Endothelial cell of umbilical vein (primary cell): ENCODE measurements at places on chromosomes 1 and 21. TPM values are rescaled to one million over a fixed set of nuclear protein-coding genes. Genes with fewer than 3 reads are reported as not detected.

- H3K4me1 ChIP-seq, result peaks cover 12% of the 10 kb centered on the region
- H3K27me3 ChIP-seq, result no peaks in the 10 kb centered on the region
- no peak overlapping the region for H3K27ac ChIP-seq
- no peak overlapping the region for H3K4me3 ChIP-seq
Measured at GRCh38 chr1:101115112-101115511, 89.5 kb upstream of the DPH5 start.

DNA sequence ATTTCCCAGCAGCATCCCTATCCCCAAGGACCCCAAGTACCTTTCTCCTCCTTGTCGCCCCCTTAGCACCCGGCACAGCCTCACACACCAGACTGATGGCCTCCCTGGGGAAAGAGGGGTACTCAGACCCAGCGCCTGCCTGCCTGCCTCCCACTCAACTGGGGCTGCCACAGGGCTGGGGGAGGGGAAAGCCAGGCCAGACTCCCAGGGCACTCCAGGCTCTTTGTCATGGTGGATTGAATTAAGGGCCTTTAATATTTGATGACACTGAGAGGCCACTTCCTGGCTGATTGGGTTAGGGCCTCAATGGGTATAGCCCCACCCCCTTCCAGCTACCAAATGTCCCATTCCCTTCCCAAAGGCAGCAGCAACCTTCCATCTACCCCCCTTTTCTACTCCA is 1.8 kb downstream of the SHC1 start:
- DNase-seq, result no peak
- peak overlapping the region; percentile 99 for H3K27ac ChIP-seq
- peaks cover 66% of the 10 kb centered on the region for H3K4me1 ChIP-seq
- H3K4me3 ChIP-seq, result peak overlapping the region; percentile 78
- H3K27me3 ChIP-seq, result no peaks in the 10 kb centered on the region
- peaks cover 19% of the 10 kb centered on the region for H3K36me3 ChIP-seq

LCE1D gene
- total RNA-seq, result not detected in 2 replicates

- no peaks in the 10 kb centered on the region for H3K27me3 ChIP-seq
- no peaks in the 10 kb centered on the region for H3K36me3 ChIP-seq
- H3K27ac ChIP-seq, result no peak overlapping the region
- H3K4me3 ChIP-seq, result no peak overlapping the region
- DNase-seq, result no peak
- H3K4me1 ChIP-seq, result peaks cover 27% of the 10 kb centered on the region
Measured at GRCh38 chr1:1862905-1863547, 27.9 kb downstream of the GNB1 start.

- no peaks in the 10 kb centered on the region for H3K36me3 ChIP-seq
- no peak for DNase-seq
- H3K27me3 ChIP-seq, result no peaks in the 10 kb centered on the region
- H3K4me3 ChIP-seq, result no peak overlapping the region
- no peaks in the 10 kb centered on the region for H3K4me1 ChIP-seq
Measured at GRCh38 chr1:97567000-97567749, 353.7 kb downstream of the DPYD start.

DNA sequence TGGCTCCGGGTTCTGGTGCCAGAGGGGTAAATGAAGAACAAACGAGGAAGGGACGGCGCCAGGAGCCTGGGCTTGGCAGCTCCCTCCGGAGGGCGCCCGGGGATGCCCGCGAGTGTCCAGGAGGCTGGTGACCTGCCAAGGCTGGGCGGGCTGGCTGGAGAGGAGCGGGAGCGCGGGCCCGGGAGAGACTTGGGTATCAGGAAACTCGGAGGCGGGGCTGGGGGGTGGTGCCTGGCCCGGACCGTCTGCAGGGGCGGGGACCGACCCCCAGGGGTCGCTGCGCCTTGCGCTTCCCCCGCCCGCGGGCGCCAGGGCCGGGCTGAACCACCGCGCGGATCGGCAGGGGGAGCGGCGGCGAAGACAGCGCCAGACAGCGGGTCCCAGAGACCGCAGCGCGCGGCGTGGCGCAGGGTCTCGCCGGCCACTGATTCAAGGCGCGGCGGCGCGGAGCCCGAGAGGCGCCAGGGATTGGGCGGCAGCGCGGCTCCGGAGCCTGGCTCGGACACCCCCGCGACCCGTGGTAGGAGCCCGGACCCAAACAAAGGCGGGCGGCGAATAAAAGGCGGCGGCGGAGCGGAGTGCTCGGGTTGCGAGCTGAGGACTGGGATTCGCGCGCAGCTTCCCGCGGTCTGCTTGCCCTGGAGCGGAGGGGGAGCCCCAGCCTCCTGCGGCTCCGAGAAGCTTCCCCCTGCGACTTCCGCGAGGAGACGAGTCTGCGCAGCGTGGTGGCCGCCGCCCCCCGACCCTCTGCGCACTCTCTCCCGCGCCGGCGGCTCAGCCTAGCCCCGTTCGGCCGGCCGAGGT is at the start of gene DISP3:
TSS of gene DISP3 (plus strand) at position 585 of the 804 bp plus-strand sequence. CDS start 21,838 bp downstream, outside the sequence.
- H3K27ac ChIP-seq, result peak within 1 kb of the TSS; percentile 55
- H3K27me3 ChIP-seq, result peaks cover 3% of the 10 kb centered on the region
- H3K4me3 ChIP-seq, result peak within 1 kb of the TSS; percentile 53
- H3K4me1 ChIP-seq, result peaks cover 4% of the 10 kb centered on the region

DNA sequence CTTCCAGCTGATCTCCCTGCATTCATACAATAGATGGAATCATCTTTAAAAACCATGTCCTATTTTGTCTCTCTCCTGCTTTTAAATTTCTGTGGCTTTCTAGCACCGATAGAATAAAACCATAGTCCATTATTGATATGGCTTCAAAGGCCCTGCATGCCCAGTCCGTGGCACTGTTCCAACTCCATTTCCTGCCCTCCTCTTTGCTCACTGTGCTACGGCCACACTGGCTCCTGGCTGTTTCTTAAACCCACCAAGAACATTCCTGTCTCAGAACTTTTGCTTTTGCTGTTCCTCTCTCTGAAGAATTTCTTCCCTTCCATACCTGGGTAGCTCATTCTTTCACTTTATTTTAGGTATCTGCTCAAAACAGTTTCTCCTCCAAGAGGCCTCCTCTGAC is 7.2 kb downstream of the SLAMF1 start:
- peaks cover 9% of the 10 kb centered on the region for H3K4me1 ChIP-seq
- no peak overlapping the region for H3K27ac ChIP-seq
- no peaks in the 10 kb centered on the region for H3K27me3 ChIP-seq
- H3K36me3 ChIP-seq, result no peaks in the 10 kb centered on the region

COQ8A gene
- total RNA-seq, result 7.3 and 9.4 TPM in 2 replicates

NR0B2 gene
- total RNA-seq, result not detected in 2 replicates

ETNK2 gene
- 13.5 and 15.5 TPM in 2 replicates for total RNA-seq

DNA sequence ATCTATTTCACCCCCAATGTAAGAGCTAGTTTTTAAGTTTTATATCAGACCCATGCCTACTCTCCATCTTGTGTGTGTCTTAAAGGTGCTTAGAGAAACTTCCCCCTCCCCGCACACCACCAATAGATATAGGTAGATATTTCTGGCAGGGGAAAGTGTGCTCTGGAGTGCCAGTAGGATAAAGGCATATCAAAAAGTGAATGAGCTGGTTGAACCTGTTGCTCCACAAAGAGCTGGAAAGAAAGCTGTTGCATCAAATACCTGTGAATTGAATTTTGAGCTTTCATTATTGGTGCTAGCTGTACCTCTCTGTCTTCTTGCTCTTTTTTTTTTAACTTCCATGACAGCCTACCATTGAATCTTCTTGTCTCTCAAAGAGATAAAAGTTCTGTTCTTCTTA is 32.8 kb downstream of the ARID1A start:
- H3K4me3 ChIP-seq, result no peak overlapping the region
- H3K27me3 ChIP-seq, result no peaks in the 10 kb centered on the region
- DNase-seq, result no peak
- no peak overlapping the region for H3K27ac ChIP-seq

GRCh38 chr21:18917622-18918021 is 514.0 kb upstream of the TMPRSS15 start:
- H3K36me3 ChIP-seq, result no peaks in the 10 kb centered on the region
- DNase-seq, result no peak
- no peak overlapping the region for H3K4me3 ChIP-seq
- H3K27ac ChIP-seq, result no peak overlapping the region
- H3K4me1 ChIP-seq, result no peaks in the 10 kb centered on the region
- no peaks in the 10 kb centered on the region for H3K27me3 ChIP-seq

- H3K27me3 ChIP-seq, result no peaks in the 10 kb centered on the region
- no peaks in the 10 kb centered on the region for H3K36me3 ChIP-seq
- H3K4me1 ChIP-seq, result no peaks in the 10 kb centered on the region
- H3K4me3 ChIP-seq, result no peak overlapping the region
Measured at GRCh38 chr1:14345946-14346550, 252.4 kb upstream of the KAZN start.

FASLG gene
- not detected in 2 replicates for total RNA-seq

REN gene
- total RNA-seq, result not detected in 2 replicates

GRCh38 chr1:207867136-207868109 is 43.5 kb downstream of the CD34 start:
- H3K4me1 ChIP-seq, result peaks cover 22% of the 10 kb centered on the region
- peaks cover 15% of the 10 kb centered on the region for H3K36me3 ChIP-seq

- peaks cover 2% of the 10 kb centered on the region for H3K27me3 ChIP-seq
- no peaks in the 10 kb centered on the region for H3K36me3 ChIP-seq
- peaks cover 1% of the 10 kb centered on the region for H3K4me1 ChIP-seq
- H3K27ac ChIP-seq, result no peak overlapping the region
Measured at GRCh38 chr21:44840771-44841170, 22.9 kb upstream of the SUMO3 start.

DNA sequence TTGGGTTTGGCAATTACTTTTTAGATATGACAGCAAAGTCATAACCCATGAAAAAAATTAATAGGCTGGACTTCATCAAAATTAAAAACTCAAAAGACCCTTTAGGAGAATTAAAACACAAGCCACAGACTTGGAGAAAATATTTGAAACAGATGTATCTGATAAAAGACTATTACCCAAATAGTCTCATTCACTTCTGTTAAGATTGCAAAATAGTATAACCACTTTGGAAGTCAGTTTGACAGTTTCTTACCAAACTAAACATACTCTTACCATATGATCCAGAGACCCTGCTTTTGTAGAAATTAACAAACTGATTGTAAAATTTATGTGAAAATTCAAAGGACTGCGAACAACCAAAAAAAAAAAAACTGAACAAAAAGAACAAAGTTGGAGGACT is 32.5 kb upstream of the SLC44A3 start:
- no peaks in the 10 kb centered on the region for H3K36me3 ChIP-seq
- H3K4me1 ChIP-seq, result peaks cover 32% of the 10 kb centered on the region
- H3K27me3 ChIP-seq, result no peaks in the 10 kb centered on the region
- no peak overlapping the region for H3K27ac ChIP-seq

- H3K27me3 ChIP-seq, result no peaks in the 10 kb centered on the region
- H3K4me3 ChIP-seq, result no peak overlapping the region
- H3K4me1 ChIP-seq, result no peaks in the 10 kb centered on the region
- H3K27ac ChIP-seq, result no peak overlapping the region
Measured at GRCh38 chr21:21458124-21458631, 460.0 kb downstream of the NCAM2 start.

AADACL4 gene
- total RNA-seq, result not detected in 2 replicates

OVAAL gene
- not detected in 2 replicates for total RNA-seq

- no peak overlapping the region for H3K4me3 ChIP-seq
- H3K27me3 ChIP-seq, result no peaks in the 10 kb centered on the region
- H3K27ac ChIP-seq, result no peak overlapping the region
- no peak for DNase-seq
- peaks cover 15% of the 10 kb centered on the region for H3K4me1 ChIP-seq
Measured at GRCh38 chr1:116949213-116949985, 39.7 kb downstream of the PTGFRN start.

- no peak for DNase-seq
- no peaks in the 10 kb centered on the region for H3K27me3 ChIP-seq
- no peak overlapping the region for H3K27ac ChIP-seq
- no peak overlapping the region for H3K4me3 ChIP-seq
- no peaks in the 10 kb centered on the region for H3K36me3 ChIP-seq
Measured at GRCh38 chr1:228332797-228333738, 73.6 kb downstream of the TRIM11 start.

GRCh38 chr1:207868251-207868773 is 42.6 kb downstream of the CD34 start:
- DNase-seq, result peak; percentile 45
- H3K36me3 ChIP-seq, result peaks cover 11% of the 10 kb centered on the region
- H3K4me3 ChIP-seq, result peak overlapping the region; percentile 64
- H3K27me3 ChIP-seq, result no peaks in the 10 kb centered on the region
- peak overlapping the region; percentile 52 for H3K27ac ChIP-seq

DNA sequence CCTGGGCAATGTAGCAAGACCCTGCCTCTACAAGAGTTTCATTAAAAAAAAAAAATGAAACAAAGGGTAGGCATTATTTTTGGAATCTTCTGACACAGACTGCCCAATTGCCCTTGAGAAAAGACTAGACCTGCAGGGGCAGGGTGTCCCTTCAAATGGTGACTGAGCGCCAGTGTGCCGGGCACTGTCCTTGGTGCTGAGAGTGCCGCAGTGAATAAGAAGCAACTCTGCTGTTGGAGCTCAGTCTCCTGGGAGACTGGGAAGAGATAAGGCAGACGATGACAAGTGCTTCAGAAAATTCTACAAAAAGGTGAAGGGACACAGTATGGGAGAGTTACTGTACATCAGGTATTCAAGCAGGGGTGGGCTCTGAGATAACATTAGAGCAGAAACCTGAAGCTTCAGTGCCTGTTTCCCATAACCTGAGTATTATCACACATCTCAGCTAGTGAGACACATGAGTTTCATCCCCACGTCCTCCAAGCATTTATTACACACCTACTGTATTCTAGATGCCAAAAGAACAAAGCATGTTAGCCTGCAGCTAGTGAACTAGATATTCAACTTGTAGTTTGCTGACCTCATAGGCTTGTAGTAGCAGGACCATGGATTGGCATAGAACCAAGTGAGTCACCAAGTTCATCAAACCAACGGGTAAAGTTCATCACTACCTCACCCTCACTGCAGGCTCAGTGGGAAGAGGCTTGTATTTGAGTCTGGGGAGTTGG is 18.4 kb upstream of the RPL11 start:
- H3K4me1 ChIP-seq, result no peaks in the 10 kb centered on the region
- no peak overlapping the region for H3K27ac ChIP-seq
- H3K36me3 ChIP-seq, result no peaks in the 10 kb centered on the region
- no peak overlapping the region for H3K4me3 ChIP-seq
- no peaks in the 10 kb centered on the region for H3K27me3 ChIP-seq

DNA sequence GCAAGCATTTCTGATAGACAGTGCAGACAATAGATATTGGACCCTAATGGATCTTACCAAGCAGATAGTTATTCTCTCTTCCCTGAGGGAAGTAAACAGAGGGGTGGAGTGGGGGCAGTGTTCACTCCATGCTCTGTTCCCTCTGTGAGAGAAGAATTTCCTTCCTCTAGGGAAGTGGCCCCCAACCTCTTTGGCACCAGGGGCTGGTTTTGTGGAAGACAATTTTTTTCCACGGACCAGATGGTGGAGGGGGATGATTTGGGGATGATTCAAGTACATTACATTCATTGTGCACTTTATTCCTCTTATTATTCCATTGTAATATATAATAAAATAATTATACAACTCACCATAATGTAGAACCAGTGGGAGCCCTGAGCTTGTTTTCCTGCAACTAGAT is 459.9 kb downstream of the ADGRL2 start:
- no peak overlapping the region for H3K4me3 ChIP-seq
- H3K36me3 ChIP-seq, result no peaks in the 10 kb centered on the region
- DNase-seq, result peak; percentile 26

LRRC7 gene
- 0.11 and 0.18 TPM in 2 replicates for total RNA-seq

DNA sequence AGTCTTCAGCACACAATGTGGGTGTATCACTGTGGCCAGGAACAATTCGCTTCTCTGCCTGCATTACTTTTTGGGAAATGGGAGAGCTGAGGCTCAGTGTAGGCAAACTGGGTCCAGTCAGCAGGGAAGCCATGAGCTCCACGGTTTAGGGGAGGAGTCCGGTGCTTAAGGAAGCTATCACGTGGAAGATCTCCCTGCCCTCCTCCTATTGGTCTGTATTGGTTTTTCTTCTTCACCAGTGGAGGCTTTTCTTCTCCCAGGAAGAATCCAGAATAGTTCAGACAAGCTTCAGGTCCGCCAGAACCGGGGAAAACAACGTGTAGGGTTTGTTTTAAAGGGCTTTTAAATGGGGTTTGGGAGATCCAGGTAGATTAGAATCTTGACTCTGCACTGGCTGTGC is 156.2 kb upstream of the CAMK1G start:
- H3K27ac ChIP-seq, result no peak overlapping the region
- H3K4me3 ChIP-seq, result no peak overlapping the region
- no peaks in the 10 kb centered on the region for H3K27me3 ChIP-seq

BCL2L15 gene
- 0.29 and 1.3 TPM in 2 replicates for total RNA-seq
